Anterior cingulate cortex (tissue), 58 donors: ENCODE measurements at places on chromosomes 6 and 20.

DNA sequence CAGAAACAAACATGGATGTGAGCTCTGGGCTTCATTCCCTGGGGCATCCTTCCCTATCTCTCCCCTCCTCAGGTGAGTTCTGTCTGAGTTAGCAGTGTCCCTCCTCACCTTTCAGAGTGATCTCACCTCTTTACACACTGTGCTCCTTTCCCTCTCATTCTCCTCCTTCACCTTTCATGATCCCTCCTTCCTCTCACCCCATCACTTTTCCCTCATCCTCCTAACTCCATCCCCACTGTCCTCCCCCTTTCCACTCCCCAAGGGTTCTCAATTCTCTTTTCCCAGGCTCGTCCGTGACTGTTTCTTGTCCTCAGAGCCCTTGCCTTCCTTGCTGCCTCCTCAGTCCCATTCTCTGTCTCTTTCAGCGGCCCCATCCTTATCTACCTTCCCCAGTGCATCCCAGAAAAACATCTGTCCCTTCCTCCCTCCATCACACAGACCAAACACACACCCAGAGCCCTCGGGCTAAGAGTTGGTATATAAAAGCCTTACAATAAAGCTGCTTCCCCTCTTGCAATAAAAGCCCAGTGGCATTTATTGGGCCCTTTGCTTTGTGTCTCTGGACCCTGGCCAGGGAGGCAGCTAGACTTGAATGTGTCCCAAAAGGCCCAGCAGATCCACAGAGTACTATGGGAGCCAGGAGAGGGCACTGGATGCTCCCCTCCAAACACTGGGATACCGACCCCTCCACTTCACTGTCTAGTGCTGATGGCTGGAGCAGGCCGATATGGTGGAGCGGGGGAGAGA, 1.9 kb downstream of the RNF39 start:
- DNase-seq = no peak

- no peak for DNase-seq
These were observed 118.6 kb upstream of the UST start for GRCh38 chr6:148628251-148628650.

DNA sequence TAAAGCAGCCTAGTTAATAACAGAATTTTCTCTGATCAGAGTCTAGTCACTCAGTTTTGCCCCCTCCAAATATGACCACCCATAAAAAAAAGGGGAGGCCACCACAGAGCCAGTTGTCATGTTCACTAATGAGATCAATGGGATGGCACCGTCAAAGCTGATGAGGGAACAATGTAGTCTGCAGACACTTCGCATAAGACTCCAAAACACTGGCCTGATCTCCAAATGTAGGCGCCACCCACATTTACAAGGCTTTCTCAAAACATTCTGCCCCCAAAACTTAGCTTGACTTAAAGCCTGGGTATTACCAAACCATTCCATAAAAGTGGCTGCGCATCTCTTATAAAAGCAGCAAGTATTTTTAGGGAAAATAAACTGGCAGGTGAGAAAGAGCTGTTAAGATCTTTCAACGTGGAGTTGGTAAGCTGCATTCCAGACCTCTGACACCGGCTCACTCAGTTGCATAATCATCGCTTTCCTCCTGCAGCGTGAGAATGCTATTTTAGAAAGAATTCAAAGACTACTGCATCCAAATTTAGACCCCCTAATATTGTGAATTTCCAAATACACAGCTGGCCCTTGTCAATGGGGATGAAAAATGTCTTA, 59.3 kb downstream of the TBC1D7 start:
- no peak for DNase-seq

DNA sequence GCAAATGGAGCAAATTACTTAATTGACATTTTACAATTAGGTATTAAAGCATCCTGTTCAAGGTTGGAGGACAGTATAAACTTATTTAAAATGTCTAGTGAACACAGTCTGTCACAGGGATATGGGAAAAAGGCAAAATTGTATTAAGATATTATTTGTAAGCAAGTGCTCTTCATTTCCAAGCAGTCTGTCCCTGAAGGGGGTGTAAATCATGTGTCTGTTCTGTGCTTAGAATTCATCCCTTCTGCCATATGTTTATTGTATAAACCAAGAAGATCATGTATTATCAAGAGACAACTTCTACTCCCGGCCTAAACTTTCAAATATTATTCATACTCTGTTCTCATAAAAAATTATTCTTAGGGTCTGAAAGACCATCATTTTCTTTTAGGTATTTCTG, 144.8 kb downstream of the BCKDHB start:
- no peak for DNase-seq

GRCh38 chr6:44642870-44643522, 255.5 kb downstream of the CDC5L start:
- DNase-seq = no peak

DNA sequence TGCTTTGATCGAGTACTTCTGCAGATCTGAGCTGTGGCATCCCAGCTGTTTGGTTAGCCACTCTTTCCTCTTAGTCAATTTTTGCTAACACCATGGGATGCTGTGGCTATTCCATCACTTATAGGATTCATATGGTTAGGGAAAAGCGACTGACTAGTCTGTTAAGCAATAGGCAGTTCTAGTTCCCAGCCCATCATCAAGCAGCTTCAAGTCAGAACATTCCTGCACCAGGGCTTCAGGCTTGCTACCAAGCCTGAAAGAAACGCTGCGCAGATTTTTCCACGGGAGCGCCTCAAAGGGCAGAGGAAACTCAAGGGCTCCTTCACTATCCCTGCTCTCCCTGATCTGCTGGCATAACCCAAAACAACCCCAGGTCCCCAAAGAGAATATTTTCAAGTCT, 159.8 kb upstream of the SUPT3H start:
- no peak for DNase-seq

DNA sequence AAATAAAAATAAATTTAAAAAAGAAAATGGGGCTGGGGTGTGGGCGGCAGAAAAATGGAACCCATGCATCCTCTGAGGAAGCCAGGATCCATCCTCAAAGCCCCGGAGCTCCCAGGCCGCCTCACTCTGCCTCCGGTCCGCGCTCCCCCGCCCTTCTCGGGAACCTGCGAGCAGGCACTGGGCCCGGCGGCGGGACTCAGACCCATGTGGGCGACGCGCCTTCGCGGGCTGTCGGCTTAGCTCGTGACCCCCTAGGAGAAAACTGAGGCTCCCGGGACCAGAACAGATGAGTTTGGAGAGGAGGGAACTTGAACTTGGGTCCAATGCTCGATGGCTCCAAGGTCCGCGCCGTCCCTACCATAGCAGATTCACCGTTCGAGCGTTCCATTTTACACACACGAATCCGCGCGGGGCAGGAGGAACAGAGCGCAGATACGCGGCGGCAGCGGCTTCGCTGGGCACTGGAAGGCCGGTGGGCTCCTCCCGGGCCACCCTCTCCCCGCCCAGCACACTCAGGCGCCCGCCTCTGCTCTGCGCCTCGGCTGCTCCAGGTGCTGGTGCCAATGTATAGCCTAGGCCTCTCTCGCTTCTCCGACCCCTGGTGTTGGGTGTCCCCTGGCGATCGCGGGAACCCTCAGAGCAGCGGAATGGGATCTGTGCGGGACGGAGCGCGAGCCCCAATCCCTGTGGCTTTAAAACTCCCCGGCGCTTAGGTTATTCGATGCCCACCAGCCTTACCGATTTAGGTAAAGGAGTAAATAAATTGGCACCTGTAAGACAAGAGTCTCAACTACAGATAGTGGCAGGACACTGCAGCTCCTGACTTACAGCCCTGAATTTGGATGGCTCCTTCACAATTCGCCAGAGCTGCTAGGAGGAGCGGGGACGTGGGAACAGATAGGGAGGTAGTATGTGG, 39.2 kb downstream of the DPPA5 start:
- no peak for DNase-seq

- no peak for DNase-seq
These were observed 251.8 kb downstream of the TBC1D7 start for GRCh38 chr6:13076575-13076974.

GRCh38 chr6:44699851-44700250, 312.3 kb downstream of the CDC5L start:
- no peak for DNase-seq

DNA sequence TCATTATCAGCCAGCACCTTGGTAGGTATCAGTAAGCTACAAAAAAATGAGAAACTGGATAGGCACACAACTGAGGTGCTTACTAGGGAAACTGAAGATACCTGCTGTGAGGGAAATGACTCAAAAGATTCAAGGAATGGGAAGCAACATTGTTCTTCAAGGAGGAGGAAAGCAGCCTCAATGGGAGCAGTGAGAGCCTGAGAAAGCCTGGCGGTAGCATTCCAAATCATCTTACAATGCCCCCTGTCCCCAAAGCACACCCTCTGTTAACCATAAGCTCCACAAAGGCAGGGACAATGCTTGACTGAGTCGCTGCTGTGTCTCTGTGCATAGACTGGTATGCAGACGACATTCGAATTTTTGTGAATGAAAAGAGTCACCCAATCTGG, 10.6 kb downstream of the PKHD1 start:
- DNase-seq = no peak

DNA sequence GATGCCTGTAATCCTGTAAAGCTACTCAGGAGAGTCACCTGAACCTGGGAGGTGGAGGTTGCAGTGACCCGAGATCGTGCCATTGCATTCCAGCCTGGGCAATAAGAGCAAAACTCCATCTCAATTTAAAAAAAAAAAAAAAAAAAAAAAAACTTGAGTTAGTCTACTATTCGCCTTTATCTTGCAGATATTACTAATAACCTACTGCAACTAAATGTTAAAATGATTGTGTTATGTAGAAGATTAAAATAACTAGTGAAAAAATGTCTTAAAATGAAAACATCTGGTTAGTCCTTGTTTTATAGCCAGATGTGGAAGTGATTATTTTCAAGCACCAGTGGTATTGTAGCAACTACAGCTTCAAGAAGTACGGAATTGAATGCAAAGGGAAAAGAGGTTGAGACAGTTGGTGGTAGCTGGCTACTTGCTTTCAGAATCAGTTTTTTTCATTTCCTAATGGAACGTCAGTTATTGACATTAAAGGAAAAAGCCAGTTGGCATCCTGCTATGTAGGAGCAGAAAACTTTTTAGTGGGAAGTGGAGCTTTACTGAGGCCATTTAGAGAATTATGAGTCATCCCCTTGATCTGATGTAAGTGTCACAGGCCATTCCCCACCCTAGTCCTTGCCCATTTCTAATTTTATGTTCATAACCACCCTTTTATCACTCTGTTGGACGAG, 43.8 kb upstream of the DYNLRB1 start:
- no peak for DNase-seq

DNA sequence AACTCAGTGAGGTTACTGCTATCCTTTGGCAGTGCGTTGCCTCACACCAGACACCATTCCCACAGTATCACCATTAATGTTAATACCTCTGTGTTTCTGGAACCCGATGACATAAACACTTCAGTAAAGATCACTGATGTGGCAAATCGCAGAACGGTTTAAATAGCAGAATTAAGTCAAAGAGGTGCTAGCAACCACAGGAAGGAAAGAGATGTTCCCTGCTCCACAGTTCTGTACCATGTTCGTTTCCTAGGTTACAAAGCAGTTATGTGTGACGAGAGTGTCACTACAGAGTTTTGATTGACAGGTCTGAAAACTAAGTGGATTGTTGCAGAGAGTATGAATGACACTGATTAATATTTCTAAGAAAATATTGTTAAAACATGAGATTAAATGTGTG, 272.3 kb downstream of the KHDRBS2 start:
- no peak for DNase-seq

GRCh38 chr20:32158943-32159660, 48.4 kb downstream of the PLAGL2 start:
- no peak for DNase-seq

DNA sequence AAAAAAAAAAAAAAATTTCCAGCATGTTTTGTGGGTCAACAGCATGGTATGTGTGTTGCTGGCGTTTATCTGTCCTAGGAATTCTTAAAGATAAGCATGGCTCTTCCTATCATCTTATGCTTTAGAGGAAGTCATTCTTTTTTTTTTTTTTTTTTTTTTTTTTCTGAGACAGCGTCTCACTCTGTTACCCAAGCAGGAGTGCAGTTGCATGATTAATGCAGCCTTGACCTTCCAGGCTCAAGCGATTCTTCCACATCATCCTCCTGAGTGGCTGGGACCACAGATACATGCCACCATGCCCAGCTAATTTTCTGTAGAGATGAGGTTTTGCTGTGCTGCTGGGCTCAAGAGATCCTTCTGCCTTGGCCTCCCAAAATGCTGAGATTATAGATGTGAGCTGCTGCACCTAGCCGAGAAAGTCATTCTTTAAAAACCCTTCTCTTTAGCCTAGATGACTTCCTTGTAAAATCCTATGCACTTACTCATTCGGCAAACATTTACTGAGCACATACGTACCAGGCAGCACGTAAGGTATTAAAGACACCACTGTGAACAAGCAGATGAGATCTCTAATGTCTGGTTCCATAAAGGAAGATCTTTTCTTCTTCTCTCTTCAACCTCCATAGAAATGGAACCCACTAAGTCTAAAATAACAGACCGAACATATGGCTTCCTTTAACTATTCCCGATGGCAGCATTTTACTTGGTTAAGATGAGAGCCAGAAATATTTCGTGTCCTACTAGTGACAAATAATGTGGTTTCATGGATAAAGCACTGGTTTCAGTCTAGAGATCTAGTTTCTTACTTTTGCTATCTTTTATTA, 122.4 kb downstream of the RIN2 start:
- DNase-seq = no peak

- DNase-seq = no peak
These were observed 476 bp downstream of the IGF2R start for GRCh38 chr6:159969204-159969912.

DNA sequence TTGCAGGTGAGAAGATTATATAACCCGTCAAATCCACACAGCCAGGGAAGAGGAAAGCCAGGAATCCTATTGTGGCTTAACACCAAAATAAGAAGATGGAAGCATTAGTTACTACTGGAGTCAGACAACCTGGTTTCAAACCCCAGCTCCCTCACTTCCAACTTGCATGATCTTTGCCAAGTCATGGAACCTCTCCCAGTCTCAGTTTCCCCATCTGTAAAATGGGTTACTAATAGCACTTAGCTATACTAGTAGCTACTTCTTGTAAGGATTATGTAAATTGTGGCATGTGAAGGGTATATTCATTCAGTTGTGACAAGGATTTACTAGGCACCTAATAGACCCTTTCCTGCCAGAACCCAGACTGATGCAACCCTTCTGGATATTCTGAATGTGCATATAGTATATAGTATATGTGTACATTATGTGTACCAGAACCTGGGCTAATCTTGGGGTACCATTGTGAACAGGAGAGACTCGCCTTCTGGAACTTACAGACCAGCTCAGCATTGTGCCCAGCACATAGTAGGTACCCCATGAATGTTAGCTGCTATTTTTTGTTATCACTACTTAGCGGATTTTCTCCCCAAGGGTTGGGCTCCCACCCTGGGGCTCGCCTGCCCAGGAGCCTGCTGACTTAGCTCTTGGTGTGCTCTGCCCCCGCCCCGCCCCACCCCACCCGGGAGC, 50.3 kb downstream of the JPH2 start:
- DNase-seq = no peak
